ENCODE measurements at places on chromosomes 2 and 18.

- no peak for DNase-seq
Measured at GRCh38 chr2:79083597-79084251, 4.1 kb downstream of the REG1B start.

- no peak for DNase-seq
Measured at GRCh38 chr2:11761259-11761658, 14.8 kb downstream of the LPIN1 start.

- no peak for DNase-seq
Measured at GRCh38 chr2:191020742-191021381, 6.9 kb upstream of the STAT1 start.

DNA sequence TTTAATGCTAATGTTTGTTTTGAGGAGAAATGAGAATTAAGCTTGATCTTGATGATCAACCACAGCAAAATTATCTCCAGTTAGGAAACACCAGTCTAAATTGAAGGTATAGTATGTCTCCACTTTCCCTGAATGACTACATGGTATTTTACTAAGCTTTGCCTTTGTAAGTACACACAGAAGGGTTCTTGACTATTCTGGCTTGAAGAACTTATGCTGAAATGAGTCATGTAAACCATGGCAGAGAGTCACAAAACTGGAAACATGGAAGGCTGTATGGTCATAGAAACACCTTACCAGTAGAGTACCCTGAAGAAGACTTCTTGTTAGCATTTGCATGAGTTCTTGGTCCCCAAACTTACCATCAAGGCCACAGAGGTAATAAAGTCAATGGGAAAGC, 250.5 kb downstream of the SLC8A1 start:
- no peak for DNase-seq

DNA sequence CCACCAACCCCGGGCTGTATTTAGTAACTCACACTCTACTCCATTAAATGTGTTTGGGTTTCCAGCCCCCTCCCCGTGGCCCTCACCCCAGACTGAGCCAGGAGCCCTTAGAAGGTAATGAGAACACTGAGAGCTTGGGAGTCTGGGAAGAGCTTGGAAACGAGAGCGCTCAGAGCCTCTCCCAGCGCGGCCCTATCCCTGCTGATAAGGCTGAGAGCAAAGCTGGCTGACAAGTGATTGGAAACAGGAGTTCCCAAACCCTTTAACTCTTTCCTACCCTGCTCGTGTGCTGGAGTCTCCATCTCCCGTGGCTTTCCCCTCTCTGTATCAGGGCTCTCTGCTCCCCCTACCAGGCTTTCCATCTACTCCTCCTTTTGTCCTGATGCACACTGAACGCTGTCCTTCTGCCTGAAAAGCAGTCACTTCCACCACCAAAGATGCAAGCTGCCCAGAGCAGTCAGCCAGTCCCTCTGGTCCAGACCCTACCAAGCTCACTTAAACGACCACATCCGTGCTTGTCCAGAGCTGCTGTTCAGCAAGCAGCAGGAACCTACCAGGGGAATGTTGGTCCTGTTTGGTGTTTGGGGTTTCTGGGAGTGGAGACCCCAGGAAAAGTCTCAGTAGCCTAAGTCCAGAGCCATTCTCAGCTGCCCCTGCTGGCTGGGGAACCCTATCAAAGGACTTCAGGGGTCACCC, 100.0 kb upstream of the PKDCC start:
- DNase-seq: no peak

DNA sequence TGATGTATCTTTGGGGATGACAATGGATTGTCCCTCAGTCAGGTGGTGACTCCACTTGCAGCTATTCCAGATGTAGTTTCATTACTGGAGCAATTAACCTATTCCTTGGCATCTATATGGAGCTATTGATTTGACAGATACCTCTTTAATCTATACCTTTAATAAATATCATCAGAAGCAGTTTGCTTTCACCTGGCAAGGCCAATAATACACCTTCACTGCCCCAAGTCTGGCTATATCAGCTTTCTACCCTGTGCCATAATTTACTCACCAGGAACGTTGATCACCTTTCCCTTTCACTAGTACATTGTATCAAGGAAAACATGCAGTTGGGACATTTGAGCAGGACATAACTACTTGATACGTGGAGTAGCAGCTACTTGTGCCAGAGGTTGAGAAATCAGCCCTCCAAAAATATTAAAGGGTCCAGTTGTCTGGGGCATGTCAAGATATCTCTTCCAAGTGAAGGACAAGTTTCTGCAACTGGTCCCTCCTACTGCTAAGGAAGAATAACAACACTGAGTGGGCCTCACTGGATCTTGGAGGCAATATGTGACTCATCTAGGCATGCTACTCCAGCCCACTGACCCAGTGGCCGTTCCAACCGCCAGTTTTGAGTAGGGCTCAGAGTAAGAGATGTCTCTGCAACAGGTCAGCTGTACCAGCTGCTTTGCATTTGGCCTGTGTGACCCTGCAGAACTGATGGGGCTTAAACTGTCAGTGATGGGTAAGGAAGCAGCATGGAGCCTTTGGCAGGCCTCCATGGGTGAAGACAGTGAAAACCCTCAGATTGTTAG, 67.0 kb downstream of the PSMG2 start:
- DNase-seq: no peak

DNA sequence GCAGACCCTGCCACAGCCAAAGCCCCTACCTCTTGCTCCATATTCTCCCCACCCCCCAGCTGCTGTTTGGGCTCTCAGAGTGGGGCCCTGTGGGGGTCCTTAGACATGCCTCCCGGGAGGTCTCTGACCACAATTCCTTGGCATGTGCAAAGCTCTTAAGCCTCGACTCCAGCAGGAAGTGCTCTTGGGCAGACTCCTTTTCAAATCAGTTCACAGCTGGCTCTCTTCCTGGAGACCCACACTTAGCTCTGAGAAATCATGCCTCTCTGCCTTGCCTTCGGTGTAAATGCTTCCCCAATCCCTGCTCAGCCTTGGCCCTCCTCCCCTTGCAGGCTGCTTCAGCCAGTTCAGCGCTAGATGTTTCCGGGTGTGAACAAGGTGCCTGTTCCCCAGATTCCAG, 46.9 kb downstream of the NGEF start:
- DNase-seq: no peak

- DNase-seq: no peak
Measured at GRCh38 chr2:204255526-204255925, 289.7 kb upstream of the PARD3B start.

DNA sequence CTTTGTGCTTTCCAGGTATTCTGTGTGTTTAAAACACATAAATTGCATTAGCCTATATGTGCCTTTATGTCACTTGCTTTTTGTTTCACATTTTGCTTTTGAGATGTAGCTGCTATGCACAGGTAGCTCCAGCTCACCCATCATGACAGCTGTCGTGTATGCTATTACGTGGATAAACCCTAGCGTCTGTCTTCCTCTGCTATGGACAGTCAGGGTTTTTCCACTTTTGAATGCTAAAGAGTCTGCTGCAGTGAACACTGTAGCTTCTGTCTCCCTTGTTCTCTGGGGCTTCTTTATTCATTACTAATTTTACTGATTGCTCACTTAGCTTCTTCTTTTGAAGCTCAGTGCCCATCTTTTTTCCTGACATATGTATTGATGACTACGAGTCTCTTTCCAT, 24.7 kb upstream of the MBP start:
- DNase-seq: no peak

DNA sequence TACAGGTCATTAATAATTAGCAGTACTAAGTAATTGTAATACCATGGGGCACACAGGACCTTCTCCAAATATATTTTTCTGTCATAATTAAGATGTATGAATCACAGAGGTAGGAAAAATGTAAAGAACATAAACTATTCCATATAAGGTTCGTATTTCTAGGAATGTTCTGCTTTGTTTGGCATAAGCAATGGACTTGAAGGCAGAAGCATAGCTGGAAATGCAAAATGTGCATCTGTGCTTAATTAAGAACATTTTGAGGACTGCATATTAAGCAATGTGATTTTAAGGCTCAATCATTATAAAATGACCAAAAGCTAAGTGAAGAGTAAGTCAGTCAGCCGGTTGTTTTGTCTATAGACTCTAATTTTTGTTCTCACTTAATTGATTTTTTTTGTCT, 123.2 kb downstream of the RBM43 start:
- no peak for DNase-seq

DNA sequence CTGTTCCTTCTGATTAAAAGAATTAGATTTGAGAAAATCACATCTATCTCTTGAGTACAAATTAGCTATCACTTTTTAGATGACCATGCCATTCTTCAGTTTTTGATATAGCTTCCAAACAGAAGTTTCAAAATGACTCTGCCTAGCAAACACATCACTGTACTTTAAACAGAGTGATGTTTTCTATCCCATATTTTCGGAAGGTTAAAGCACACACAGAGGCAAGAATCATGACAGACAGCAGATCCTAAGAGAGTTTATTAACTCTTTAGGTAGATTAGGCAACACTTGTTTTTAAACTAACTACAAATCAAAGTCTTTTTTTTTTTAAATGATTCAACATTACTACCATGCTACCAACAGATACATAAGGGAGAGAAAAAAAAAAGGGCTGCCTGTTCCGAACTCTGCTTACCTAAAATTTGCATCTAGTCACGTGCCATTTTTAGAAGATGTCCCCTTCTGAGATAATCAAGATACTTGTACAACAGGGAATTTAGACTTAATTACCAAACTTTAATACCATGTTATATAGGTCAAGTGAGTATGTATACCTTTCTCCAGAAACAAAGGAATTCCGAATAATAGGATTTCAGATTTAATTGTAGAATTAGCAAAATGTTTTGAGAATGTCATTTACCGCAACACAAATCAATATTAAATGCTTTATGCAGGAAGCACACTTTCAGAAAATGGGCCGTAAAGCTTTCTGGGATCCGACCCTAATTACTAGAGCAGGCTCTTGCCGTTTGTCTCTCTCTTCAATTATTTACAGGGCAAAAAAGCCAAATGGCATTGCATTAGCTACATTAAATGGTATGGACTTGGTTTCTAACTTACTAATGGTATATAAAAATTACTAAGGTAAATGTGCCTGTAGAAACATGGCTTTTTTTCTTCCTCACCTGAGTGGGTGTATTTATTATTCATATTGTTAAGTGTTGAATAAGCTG, 2.6 kb downstream of the RBMS1 start:
- DNase-seq: no peak

GRCh38 chr2:216553093-216553478, 54.4 kb downstream of the RPL37A start:
- no peak for DNase-seq

DNA sequence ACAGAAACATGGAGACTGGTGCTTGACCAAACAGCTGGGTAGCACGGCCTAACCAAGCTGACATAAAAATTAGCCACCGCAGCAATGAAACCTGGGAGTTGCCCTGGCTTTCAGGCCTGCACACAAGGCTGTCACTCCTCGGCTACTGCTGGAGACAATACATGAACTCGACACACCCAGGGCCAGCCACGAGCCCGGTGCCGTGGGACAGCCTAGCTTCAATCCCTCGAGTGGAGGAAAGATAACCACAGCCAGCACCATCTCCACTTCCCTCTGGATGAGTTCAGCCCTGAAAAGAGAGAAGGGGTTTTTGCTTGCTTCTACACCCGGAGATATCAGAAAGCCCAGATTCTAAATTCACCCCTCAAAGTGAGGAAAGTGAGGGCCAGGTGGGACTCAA, 78.0 kb downstream of the BCL2L11 start:
- DNase-seq: no peak

- DNase-seq: no peak
Measured at GRCh38 chr2:155442088-155442487, 743.6 kb downstream of the KCNJ3 start.

DNA sequence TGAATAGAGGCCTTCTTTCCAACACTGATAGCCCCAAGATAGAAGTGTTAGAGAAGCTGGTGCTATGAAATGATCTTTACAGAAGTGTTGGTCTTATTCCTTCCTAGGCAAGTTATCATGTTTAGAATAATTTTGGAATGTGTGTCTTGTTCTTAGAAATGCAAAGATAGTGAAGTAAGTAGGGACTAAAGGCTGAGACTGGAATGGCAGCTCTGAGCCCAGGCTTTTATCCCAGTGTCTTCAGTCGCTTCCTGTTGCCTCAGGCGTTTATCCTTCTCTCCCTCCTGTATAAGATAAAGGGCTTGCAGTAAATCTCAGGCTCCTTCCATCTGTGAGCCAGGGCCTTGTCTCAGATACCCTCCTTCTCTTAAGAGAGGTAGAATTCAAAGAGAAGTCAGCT, 218.1 kb downstream of the TPGS2 start:
- no peak for DNase-seq

GRCh38 chr2:70941186-70941585, 5.5 kb downstream of the ATP6V1B1 start:
- DNase-seq: no peak

- no peak for DNase-seq
Measured at GRCh38 chr2:75729861-75730260, 19.1 kb upstream of the GCFC2 start.

DNA sequence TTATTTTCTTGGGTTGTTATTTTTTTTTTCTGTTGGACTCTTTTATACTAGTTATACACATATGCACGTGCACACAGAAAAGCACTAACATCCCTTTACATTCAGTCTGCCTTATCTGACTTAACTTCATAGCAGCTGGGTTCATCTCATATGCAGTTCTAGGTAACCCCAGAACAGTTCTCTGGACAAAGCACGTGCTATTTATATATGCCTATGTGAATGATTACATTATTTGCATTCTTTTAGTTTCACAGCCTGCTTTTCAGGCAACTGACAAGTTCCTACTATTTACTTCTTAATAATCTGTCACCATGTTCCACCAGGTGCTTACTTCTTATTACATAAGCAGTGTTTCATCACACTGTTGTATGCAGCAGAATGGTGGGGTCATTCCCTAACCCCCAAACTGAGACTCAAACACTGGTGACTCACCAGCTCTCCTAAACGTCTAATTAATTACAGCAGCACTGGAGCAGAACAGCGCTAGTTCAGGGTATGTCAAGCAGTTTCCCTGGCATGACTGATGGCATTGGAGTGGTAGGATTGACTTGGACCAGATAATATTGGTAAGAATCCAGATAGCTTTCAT, 372.8 kb downstream of the CLIP4 start:
- no peak for DNase-seq

DNA sequence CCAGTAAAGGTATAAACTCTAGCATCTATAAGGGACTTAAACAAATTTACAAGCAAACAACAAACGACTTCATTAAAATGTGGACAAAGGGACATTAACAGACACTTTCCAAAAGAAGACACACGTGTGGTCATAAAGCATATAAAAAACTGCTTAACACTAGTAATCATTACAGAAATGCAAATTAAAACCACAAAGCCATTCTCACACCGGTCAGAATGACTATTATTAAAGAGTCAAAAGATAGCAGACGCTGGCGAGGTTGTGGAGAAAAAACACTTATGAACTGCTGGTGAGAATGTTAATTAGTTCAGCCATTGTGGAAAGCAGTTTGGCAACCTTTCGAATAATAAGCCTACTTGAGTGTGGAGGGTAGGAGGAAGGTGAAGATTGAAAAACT, 217.1 kb upstream of the DLGAP1 start:
- DNase-seq: no peak

DNA sequence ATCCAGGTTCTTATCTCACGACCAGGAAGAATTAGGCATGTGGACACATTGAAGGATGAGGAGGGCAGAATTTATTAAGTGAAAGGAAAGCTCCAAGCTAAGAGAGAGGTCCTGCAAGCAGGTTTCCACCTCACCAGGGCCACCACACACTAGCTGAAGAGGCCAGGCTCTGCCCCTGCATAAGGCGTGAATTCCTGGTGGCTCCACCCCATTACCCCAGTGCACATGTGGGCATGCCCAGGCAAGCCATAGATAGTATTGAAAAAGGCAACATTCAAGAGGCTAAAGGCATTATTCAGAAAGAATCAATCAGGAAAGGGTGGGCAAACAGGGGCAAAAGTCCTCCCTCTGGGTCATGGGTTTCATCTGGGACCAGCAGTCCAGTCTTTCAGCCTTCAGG, 30.9 kb upstream of the GRP start:
- no peak for DNase-seq

GRCh38 chr2:226132323-226133215, 667.1 kb downstream of the IRS1 start:
- DNase-seq: no peak
